ENCODE measurements at places on chromosomes 6 and 20.

DNA sequence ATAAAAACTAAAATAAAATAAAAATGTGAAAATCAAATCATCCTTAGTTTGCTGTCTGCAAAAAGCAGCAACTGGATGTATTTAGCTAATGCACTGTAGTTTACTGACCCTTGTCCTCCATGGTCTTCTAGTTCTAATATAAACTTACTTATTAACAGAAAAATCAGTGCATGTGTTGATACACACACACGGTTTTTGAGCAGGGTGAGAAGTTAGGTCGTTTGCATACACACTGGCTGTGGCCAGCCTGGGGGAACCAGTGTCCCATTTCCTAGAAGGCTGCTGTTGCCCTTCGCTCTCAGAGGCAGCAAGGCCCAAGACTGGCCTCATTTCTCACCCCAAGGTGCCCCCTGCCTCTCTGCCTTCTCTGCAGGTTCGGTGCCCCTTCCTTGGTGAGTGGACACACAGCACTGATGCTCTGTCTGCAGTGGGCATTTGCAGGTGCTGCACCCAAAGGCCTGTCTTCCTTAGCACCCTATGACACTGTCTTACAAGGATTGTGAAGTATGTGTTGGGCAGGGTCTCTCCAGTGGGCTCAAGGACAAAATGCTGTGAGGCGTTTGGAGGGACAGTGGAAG lies 168.5 kb downstream of the SCP2D1 start:
- DNase-seq = no peak

- DNase-seq = no peak
Observed at GRCh38 chr20:59386809-59387208, 86.4 kb downstream of the EDN3 start.

- peak; percentile 2 for DNase-seq
Observed at GRCh38 chr6:117906958-117907600, at the start of gene SLC35F1. Gene SLC35F1 (plus strand): TSS chr6:117907264.

DNA sequence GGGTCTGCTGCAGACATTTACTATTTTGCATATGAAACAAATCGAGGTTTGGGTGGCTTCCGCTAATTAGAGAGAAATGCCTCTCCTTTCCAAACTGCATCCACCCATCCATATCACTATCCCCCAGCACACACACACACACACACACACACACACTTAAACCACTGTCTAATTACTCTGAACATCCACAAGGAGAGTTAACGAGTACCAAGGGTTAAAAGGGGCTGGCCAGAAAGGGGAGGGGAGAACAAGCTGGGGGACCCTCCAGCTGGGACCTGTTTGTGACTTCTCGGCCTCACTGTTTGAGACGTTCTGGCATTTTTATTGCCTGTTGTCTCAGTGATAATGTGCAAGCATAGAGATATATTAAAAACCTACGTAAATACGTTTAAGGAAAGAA lies 261.2 kb downstream of the FOXC1 start:
- DNase-seq = no peak

DNA sequence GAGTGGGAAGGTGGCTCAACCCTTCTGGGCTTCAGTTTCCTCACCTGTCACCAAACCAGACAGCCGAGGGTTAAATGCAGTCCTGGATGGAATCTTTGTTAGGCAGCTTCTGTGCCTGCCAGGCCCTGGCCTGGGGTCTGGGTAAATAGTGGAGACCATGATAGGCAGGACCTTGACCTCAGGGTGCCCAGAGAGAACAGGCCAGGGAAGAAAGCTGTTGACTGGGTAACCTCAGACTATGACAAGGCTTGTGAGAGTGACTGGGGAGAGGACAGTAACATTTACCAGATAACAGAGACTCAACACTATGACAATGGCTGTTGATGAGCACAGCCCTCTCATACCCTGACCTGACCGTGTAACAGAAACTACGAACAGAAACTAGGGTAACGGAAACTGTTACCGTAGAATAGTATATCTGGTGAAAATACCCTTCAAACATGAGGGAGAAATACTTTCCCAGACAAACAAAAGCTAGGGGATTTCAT lies 218.3 kb downstream of the PREX1 start:
- no peak for DNase-seq

DNA sequence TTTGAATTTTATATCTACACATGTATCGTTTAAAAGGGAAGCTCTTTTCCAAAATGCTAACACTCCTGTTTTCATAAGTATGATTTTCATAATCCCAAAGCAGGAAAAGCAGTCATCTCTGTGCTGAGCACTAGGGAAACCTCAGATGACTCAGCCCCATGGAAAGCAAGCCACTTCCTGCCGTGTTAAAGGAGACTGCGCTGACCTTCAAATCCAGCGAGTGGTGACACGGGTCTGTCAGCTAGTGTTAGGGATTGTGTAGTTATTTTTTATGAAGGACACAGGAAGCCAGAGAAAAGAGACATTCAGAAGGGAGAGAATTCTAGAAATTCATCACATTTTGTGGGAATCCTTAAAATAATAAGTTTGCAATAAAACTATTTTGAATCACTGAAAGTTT lies 57.0 kb upstream of the CD93 start:
- no peak for DNase-seq

GRCh38 chr6:135438907-135439535 lies 58.5 kb downstream of the AHI1 start:
- DNase-seq = no peak

GRCh38 chr6:7419065-7419464 lies 29.5 kb downstream of the RIOK1 start:
- no peak for DNase-seq

- DNase-seq = no peak
Observed at GRCh38 chr20:45459606-45460005, 9.9 kb upstream of the WFDC2 start.

- DNase-seq = no peak
Observed at GRCh38 chr6:121641158-121641557, 205.7 kb downstream of the GJA1 start.

DNA sequence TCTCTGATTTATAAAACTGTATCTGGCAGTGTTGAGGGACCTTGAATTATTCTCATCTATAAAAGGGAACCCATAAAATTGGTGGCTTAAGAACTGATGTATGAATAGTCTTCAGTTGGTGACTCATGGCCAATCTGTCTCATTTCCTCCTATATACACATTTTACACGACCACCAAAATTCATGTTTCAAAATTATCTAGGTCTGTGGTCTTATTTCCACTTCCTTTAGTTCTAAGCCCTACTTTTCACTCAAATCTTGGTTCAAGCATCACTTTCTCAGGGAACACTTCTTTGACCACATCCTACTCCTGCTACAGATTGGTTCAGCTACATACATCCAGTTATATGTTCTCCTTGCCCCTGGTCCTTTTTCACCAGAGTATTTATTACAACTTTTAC lies 18.6 kb upstream of the ENPP1 start:
- DNase-seq = no peak

DNA sequence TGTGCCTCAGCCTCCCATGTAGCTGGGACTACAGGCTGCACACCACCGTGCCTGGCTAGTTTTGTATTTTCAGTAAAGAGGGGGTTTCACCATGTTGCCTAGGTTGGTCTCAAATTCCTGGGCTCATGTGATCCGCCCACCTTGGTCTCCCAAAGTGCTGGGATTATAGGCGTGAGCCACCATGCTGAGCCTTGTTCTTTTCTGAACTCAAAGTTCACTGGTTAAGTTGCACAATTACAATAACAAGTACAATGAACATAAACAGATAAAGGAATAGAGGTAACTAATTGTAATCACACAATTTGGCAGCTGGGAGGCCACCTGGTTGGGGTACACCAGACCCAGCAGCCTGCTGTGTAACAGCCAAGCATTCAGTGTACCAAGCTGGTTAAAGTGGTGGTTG lies 6.7 kb downstream of the NUDT3 start:
- DNase-seq = no peak

DNA sequence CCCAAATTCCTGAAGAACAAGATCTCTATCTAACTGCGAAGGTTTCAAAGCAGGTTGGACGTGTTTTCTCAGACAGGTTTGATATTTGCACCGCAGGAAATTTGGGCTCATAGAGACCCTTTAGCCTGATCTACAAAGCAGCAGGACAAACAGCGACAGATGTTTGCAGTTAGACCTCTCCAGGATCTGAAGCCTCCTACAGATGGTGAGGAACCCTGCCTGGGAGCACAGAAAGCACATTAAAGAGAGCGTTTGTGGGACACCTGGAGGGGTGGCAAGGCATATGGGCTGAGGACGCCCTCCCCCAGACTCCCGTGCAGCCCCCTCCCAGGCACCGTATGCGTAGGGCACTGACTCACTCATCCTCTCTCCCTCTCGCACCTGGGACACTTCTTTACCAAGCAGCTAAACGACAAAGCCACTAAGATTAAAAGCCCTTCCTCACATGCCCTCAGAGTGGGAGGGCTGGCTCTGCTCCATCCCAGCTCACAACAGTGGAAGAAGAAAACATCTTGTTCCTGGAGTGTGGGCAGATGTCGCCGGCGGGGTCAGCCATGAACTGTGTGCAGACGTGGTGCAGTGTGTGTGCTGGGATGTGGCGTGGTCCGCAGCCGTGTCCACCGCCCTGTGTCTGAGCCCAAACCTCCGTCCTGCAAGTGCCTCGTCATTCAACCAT lies 249.7 kb upstream of the AFDN start:
- DNase-seq = no peak

DNA sequence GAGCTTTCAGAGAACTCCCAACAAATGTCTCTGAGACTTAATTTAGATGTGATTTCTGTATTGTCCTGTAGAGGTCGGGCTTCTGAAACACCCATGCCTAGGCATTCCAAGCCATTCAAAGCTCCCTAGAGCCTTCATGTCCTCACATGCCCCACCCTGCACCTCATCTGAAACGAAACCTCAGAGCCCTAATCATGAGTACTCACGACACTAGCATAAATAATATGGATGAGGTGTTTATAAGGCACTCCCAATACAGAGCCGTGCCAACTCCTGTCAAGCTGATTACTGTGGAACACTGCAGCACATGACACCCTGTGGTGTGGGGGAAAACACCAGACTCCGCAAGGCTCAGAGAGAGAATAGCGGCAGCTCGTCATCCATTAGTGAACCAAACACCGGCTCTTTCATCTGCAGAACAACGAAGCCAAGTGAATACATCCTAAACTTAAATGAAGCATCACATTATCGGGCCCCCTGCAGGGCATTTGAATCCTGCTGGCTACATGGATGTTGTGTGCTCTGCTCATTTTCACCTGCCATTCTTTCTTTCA lies 83.8 kb downstream of the FNDC1 start:
- no peak for DNase-seq

GRCh38 chr6:63140692-63141318 lies 70.5 kb upstream of the FKBP1C start:
- DNase-seq = no peak

DNA sequence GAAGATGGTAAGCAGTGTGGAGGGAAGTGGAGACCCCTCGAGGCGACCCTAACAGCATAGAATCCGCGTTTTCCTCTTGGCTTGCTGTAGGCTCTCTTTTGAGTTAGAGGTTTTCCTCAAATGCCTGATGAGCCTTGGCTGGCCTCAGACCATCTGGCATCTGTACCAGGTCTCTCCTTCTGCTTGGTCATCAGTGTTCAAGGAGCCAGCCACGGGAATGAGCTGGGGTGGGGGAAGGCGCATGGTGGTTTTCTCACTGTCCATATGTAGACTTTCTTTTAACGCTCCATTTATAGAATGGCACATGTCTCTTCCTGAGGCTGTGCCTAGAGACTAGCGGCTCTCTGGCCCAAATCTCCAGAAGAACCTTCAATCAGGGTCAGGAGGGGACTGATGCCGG lies 8.1 kb upstream of the GUCA1A start:
- no peak for DNase-seq

- no peak for DNase-seq
Observed at GRCh38 chr20:57417051-57417689, 26.0 kb downstream of the RBM38 start.
